ENCODE measurements at places on chromosomes 3 and 15.

GRCh38 chr3:159953325-159954085 is 35.1 kb upstream of the IL12A start:
- H3K4me3 ChIP-seq, result no peak overlapping the region
- no peak overlapping the region for H3K27ac ChIP-seq
- no peaks in the 10 kb centered on the region for H3K4me1 ChIP-seq
- peaks cover 14% of the 10 kb centered on the region for H3K27me3 ChIP-seq
- no peaks in the 10 kb centered on the region for H3K36me3 ChIP-seq

DNA sequence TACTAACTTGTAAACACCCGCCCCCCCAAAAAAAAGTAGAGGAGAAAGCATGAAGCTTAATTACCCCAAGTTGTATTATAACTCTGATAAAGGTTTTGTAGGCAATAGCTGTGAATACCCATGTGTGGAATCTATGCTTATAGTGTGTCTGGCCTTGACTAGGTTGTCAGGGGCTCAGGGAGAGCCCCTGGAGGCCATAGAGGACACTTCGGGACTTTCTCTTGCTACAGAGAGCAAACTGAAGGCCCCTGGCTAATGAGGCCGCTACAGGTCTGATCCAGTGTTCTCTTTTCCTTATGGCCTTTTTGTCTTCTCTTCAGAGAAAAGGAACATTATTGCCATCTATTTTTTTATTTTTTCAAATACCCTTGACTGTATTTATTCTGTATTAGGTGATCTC is 19.1 kb upstream of the SCAANT1 start:
- H3K27me3 ChIP-seq, result no peaks in the 10 kb centered on the region
- no peak for DNase-seq
- peaks cover 18% of the 10 kb centered on the region for H3K4me1 ChIP-seq
- no peak overlapping the region for H3K27ac ChIP-seq
- H3K36me3 ChIP-seq, result peaks cover 9% of the 10 kb centered on the region
- no peak overlapping the region for H3K4me3 ChIP-seq

DNA sequence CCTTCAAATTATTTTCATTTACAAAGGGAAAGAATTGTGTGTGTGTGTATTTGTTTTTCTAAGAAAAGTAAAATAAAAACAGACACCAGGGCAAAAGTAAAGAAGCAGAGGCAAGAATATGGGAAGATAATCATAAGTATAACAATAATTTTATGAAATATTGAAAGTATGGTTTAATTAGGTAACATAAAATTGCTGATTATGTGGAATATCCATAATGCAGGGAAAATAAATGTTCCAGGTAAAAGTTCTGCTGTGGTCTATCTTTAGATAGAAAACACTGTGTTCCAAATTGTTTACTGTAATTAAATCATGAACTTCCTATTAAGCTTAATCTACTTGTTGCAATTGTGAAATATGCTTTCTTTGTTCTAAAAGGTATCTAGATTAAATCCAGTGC is 25.7 kb upstream of the KCNMB2 start:
- H3K27ac ChIP-seq, result no peak overlapping the region
- no peaks in the 10 kb centered on the region for H3K4me1 ChIP-seq
- H3K27me3 ChIP-seq, result no peaks in the 10 kb centered on the region
- no peak for DNase-seq

- H3K27ac ChIP-seq, result no peak overlapping the region
- no peaks in the 10 kb centered on the region for H3K36me3 ChIP-seq
- no peak for DNase-seq
These were observed 144.1 kb downstream of the RORA start for GRCh38 chr15:61084944-61085367.

All from CD4-positive, CD25-positive, alpha-beta regulatory T cell (primary cell).